Naive thymus-derived CD8-positive, alpha-beta T cell (primary cell): ENCODE measurements at places on chromosomes 7 and 10.

GRCh38 chr7:74254858-74255379, 720 bp upstream of the RFC2 start:
- no peak for DNase-seq

- no peak for DNase-seq
These were observed 2.8 kb downstream of the ARL4A start for GRCh38 chr7:12690041-12690878.

- DNase-seq: no peak
These were observed at the start of gene TAC1 for GRCh38 chr7:97731736-97732564. Gene TAC1, plus strand, starts transcription at chr7:97732086. Its CDS starts 527 bp downstream, at chr7:97732613.

DNA sequence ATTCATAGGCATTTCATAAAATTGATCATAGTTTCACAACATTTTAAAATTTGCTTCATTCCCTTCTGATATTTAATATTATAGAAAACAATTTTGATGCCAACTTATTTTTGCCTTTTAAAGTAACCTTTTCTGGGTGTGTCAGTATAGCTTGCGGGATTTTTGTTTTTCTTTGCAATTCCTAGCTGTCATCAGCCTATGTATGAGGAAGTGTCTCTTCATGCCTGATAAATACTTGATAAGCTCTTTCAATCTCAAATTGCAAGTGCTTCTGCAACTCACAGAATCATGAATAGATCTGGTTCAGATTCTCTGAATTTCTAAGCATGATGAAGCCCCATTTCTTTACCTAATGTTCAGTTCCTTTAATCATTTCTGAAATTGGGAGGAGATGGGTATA, 28.0 kb upstream of the ARHGAP21 start:
- no peak for DNase-seq

GRCh38 chr7:112206991-112207592, 597 bp downstream of the ZNF277 start:
- no peak for DNase-seq

GRCh38 chr7:81298951-81299666, 380.3 kb upstream of the SEMA3C start:
- DNase-seq: no peak

DNA sequence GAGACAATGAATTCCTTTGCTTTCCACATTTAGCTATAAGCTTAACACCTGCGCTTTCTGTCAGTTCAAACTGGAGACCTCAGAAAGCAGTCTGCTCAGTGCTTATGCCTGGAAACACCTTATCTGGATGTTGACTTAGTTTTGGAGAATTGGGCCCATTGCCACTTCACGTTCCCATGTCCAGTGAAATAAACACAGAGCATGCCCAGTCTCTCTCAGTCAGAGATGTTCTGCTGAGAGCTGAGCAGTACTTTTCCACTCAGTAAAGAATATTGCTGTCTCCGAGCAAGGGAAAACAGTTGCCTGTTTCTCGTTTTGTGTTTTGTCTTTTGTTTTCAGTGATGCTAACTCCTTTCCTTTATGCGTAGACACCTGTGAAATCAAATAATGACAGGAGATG, 83.2 kb upstream of the PRR15 start:
- no peak for DNase-seq

DNA sequence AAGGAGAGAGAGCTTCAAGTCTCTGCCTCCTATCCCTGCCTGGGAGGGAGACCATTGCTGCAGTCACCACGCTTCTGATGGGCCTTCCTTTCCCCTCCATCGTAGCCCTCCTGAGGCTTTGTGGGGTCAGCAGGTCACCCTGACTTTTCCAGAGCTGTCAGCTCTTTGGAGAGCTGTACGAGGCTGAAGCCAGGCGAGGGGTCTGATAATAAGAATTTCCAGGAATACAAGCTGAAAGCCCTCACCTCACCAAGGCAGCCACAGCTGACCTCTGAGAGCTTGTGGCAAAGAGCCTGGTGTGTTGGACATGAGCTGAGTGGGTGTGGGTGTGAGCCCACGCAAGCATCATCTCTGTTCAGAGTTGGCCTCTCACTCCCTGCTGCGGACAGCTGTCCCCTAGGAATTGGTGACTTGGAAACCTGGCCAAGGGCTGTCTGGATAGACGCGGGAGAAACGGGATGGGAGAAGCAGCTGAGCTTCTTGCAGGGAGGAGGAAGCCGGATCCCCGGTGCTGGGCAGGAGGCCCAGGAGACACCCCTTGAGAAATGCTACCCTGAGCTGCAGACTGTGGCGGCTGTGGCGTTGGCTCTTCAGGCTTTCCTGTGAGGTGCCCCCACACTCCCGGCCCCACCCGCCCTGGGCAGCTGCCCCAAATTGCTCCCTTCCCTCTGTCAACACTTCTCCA, 122.1 kb upstream of the BTBD16 start:
- no peak for DNase-seq

DNA sequence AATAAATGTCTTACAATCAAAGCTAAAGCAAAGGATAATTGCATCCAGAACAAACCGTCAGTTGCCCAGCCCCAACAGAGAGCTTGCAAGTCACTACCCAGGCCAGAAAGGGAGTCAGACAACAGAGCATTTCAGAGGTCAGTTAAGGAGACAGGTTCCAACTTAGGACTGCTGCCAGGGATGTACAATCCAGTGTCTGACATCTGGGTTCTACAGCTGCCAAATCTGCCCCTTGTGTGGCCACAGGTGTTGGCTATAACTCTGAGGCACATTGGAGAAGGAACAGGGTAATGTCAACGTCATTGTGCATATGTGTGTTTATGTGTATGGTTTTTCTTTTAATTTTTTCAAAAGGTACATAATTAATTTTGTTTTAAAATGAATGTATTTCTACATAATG, 85.2 kb upstream of the GLCCI1 start:
- no peak for DNase-seq

GRCh38 chr10:43595739-43596298, 10.4 kb upstream of the ZNF485 start:
- DNase-seq: no peak

- DNase-seq: no peak
These were observed 17.1 kb downstream of the EIF4H start for GRCh38 chr7:74191231-74191630.

GRCh38 chr10:102450124-102450373, 1.3 kb downstream of the C10orf95 start:
- DNase-seq: no peak

DNA sequence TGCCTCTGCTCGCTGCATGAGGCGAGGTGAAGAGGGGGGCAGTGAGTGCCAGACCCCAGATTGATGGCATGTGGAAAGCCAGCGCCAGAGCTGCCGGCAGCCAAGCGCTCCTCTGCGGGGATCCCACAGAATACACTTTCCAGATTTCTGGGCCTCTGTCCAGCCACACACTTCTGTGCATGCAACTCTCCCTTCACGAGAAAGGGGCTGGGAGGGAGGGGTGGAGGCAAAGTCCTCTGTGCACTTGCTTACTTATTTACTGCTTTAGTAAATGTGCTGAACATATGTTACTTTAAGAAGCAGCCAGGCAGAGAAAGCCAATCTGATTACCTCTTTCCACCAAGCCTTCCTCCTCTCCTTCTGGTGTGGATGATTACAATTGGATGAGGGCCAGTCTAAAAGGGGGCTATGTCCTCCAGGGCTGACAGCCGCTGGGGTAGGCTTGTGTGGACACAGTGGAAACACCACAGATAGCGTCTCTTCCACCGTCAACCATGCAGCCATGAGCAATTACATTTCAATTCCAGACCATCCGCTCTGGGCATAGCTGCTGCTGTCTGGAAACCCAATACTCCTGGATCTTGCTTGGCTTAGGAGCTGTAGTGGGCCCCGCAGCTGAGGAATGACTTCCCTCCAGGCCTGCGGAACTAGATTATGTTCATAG, 322.8 kb upstream of the ANKRD30A start:
- no peak for DNase-seq

- DNase-seq: no peak
These were observed 734.4 kb downstream of the PARD3 start for GRCh38 chr10:34080485-34081346.

GRCh38 chr10:114885443-114885842, 52.6 kb upstream of the TRUB1 start:
- DNase-seq: no peak

- no peak for DNase-seq
These were observed 60.4 kb downstream of the SH3PXD2A start for GRCh38 chr10:103794996-103795395.

GRCh38 chr10:46543466-46544377, 12.7 kb downstream of the GPRIN2 start:
- DNase-seq: no peak

GRCh38 chr10:76033457-76034196, 602.2 kb downstream of the LRMDA start:
- DNase-seq: no peak

GRCh38 chr7:128025380-128025779, 5.9 kb downstream of the LRRC4 start:
- no peak for DNase-seq

- peak; percentile 51 for DNase-seq
These were observed 3.1 kb downstream of the HERPUD2 start for GRCh38 chr7:35691827-35692307.

DNA sequence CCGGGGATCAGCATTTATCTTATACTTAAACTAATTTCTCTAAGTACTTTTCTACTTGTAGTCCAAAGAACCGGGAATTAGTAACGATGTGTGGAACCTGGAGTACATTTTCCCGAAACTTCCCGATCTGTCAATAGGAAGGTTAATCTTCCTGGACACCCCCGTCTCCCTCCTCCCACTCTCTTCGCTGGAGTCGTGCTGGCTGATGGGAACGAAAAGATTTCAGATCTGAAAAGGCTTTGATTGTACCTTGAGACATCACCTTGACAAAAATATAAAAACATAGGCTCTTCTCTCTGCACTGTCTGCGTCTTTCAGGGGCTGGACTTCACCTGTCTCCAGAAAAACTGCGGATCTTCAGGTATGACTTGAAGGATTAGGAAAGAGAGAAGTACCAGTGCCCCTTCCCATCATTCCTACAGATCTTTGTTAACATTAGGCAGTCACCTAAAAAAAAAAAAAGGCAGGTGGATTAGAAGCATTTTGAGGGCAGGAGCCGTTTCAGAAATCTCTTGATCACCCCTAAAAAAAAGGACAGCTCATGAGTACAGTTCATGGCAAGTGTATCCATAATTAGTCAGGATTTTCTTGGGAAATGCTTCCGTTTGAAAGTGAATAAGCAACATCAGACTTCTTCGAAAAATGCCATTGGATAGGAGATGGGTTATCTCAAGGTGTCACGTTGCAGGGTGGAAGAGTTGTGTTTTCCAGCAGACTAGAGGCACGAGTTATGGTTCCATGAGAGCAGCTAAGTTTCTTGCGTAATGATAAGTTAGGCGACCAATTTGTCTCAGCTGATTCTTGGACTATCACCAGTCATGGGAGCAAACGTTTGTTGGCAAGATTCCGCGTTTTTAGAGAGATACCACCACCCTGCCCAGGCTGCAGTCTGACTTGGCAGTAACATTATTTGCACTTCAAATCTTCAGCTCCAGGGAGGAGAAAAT, 7.8 kb upstream of the BAMBI start:
- DNase-seq: no peak

GRCh38 chr7:30304177-30304884, 19.9 kb downstream of the ZNRF2 start:
- DNase-seq: no peak

- no peak for DNase-seq
These were observed 116.1 kb downstream of the OR13A1 start for GRCh38 chr10:45199205-45199740.

DNA sequence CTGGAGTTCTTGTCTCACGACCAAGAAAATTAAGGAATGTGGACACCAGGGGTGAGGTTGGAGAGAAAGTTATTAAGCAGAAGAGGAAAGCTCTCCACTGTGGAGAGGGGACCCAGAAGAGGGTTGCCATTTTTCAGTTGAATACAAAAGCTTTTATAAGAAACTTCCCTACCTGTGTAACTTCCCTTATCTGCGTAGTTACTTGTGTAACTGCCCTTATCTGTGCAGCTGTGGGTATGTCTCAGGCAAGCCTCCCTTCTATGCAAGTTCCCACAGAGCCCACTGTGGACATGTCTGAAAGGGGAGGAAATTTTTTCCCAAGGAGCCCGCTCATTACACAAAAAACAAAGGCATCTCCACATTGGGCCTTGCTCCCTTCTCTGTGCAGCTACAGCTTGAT, 94.9 kb downstream of the SVOPL start:
- DNase-seq: no peak

- DNase-seq: no peak
These were observed 289.7 kb upstream of the VSTM2A start for GRCh38 chr7:54252256-54253035.

- no peak for DNase-seq
These were observed 84.9 kb upstream of the GATA3 start for GRCh38 chr10:7969623-7970022.

GRCh38 chr10:127735156-127735555, 1.8 kb upstream of the FOXI2 start:
- DNase-seq: no peak

DNA sequence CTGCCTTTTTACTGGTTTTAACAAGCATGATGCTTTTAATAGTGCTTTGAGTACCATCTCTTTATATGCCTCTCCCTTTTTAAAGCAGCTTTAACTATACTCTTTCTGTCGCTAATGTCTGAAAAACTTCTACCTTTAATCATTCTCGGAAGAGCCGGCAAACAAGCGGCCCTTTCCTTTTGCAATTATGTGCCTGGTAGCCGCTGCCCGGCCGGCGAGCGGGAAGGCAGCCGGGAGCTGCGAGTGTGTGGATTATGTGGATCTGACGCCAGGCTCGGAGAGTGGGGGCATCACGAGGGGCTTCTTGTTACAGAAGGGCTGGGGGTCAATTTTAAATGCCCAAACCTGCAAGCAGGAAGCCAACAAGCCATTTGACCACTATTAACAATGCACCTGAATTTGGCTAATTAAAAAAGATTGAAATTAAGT, 120.9 kb downstream of the BUB3 start:
- no peak for DNase-seq

DNA sequence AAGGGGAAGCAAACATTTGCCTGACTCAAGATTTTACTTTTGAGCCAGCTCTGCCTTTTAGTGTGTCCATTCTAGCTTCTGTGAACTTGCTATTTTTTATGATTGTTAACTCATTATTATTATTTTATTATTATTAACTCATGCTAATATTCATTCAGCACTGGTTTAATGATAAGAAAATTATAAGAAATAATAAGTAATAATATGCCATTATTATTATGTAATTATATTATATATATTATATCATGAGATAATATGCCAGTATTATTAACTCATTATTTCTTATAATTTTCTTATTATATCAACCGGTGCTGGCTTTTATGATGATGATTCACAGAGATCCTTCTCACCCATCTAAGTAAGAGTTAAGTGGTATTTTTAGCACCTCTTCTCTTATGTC, 79.3 kb upstream of the NPVF start:
- DNase-seq: no peak

- DNase-seq: no peak
These were observed 345.7 kb downstream of the PTPRN2 start for GRCh38 chr7:158241919-158242318.

- DNase-seq: no peak
These were observed 90.1 kb downstream of the PIP4K2A start for GRCh38 chr10:22624287-22624738.
